Posterior vena cava (tissue), 2 donors: ENCODE measurements at places on chromosomes 13 and 19. TPM values are rescaled to one million over a fixed set of nuclear protein-coding genes. Genes with fewer than 3 reads are reported as not detected.

KCTD15 gene
- 62.9 TPM for total RNA-seq

PDE4A gene
- 10.9 TPM for total RNA-seq

SOX1 gene
- total RNA-seq = not detected

ENOX1 gene
- 2.7 TPM for total RNA-seq

TNFSF13B gene
- total RNA-seq = 13.0 TPM

ACER1 gene
- not detected for total RNA-seq
